Hematopoietic multipotent progenitor cell treated with erythropoietin and hydrocortisone succinate and interleukin-3 and kit ligand, for 6 days (in vitro differentiated cells): ENCODE measurements at places on chromosomes 4 and X.

DNA sequence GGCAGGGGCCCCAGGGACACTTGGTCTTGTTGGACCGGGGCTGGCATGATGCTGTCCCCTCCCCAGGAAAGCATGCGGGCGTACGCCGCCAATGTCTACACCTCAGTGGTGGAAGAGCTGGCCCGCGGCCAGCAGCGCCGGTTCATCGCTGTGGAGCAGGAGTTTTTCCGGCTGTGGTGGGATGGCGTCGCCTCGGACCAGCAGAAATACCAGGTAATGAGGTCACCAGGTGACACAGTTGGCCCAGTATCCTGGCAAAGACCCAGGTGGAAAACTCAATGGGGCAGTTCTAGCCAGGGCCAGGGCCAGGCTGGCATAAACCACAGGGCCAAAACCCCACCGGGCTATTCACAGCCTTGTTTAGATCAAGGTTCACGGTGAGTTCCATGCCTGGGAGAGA lies 1.5 kb downstream of the MAN2B2 start:
- DNase-seq: no peak

GRCh38 chrX:101659601-101660063 lies at the start of gene ARMCX2:
TSS of gene ARMCX2 (minus strand) at chrX:101659850. CDS start at chrX:101657588, 2,262 bp downstream.
- no peak for DNase-seq

- no peak for DNase-seq
Measured at GRCh38 chrX:21973321-21974010, 33.0 kb downstream of the SMS start.

- no peak for DNase-seq
Measured at GRCh38 chr4:14752341-14753046, 249.8 kb upstream of the CPEB2 start.

GRCh38 chrX:22664826-22665225 lies 334.9 kb upstream of the DDX53 start:
- DNase-seq: no peak

- peak; percentile 27 for DNase-seq
Measured at GRCh38 chr4:56871371-56871866, 36.3 kb upstream of the REST start.

DNA sequence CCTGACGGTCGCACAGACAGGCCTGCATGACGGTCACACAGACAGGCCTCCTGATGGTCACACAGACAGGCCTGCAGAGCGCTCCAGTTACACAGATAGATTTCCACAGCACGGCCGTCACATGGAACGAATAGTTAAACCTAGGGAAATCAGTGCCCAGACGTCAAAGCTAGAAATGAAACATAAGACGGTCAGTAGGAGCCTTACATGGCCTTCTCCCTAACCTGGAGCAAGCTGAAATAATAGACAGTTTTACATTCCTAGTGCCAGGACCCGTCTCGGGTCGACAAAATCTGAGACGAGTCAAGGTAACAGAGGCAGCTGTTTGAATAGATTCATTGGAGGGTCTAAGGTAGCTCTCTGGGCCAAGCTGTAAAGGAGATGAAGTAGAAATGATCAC lies 126.9 kb downstream of the MTNR1A start:
- no peak for DNase-seq

- no peak for DNase-seq
Measured at GRCh38 chr4:150039274-150040127, 38.7 kb upstream of the DCLK2 start.

DNA sequence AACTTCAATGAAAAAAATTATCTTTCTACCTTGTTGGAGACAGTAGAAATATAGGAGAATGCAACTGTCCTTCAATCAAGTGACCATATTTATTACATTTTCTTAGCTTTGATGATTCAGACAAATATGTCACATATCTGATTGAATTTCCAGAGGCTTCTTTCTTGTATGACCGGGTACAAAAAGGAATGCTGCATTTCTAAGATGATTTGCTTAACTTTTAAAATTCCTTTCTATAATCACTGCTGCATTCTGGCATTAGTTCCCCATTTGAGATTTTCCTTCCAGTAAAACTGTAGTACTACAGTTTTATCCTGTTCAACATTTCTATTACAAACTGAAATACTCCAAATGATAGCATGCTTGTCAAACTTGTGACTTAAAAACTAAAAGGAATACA lies 5.2 kb downstream of the MFSD8 start:
- DNase-seq: no peak

GRCh38 chrX:100090931-100091330 lies 319.1 kb downstream of the PCDH19 start:
- no peak for DNase-seq

- no peak for DNase-seq
Measured at GRCh38 chr4:94329933-94330332, 12.7 kb downstream of the HPGDS start.

GRCh38 chr4:8132947-8133705 lies 25.5 kb downstream of the ABLIM2 start:
- DNase-seq: no peak

DNA sequence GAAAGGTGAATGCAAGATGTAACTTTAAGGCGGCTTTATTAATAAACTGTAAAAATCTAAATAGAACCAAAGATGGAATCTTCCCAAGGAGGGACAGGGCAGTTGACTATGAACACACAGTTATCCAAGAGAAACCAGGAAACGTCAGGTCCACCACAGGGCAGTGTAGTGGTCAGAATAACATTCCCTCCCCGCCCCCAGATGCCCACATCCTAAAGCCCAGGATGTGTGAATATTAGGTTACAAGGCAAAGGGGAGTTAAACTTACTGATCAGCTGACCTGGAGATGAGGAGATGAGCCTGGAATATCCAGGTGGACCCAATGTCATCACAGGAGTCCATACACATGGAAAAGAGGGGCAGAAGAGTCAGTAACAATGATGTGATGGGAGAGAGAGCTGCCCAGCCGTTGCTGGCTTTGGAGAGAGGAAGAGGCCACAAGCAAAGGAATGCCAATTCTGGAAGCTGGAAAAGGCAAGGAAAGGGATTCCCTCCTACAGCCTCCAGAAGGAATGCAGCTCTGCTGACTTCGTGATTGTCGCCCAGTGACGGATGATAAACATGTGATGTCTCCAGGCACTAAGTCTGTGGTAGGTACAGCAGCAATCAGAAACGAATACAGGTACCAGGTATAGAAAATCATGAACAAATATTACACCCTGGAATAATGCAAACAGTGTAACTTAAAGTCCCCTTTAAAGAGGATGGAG lies 5.2 kb downstream of the SH3KBP1 start:
- no peak for DNase-seq

DNA sequence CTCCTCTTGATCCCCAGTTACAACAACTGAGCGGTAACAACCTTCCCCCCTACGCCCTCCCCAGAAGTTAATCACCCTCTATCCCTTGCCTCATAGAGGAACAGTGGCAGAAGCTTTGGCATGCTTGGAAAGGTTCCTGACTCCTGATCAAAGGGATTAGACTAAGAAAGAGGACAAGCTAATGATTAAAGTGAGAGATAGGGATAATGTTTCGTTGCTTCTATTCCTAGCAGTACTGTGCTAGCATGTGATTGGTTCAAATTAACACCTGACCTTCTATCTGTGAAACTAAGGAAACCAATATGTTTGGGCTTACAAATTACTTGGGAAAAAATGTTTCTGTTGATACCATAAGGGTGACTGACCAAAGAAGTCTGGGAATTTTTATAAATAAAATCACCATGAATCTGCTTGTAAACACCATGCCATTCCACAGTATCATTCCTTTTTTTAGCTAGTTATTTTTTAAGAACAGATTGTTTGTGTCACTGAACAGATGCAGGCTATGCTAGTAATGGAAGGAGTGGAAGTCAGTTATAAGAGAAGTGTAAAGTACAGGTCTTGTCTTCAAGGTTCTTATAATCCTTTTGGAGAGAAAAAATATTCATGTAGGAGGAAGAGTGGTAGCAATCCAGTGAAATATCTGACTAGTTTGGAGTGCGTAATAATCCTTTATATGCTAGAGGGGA lies 11.3 kb upstream of the ATP1B4 start:
- DNase-seq: no peak

GRCh38 chr4:71006203-71006907 lies 12.9 kb downstream of the DCK start:
- DNase-seq: no peak

- no peak for DNase-seq
Measured at GRCh38 chr4:153260553-153261300, 56.5 kb downstream of the TRIM2 start.

- peak; percentile 77 for DNase-seq
Measured at GRCh38 chr4:109729718-109730618, at the start of gene PLA2G12A. TSS of gene PLA2G12A (minus strand) at chr4:109730070. CDS start at chr4:109729809, 261 bp downstream.

DNA sequence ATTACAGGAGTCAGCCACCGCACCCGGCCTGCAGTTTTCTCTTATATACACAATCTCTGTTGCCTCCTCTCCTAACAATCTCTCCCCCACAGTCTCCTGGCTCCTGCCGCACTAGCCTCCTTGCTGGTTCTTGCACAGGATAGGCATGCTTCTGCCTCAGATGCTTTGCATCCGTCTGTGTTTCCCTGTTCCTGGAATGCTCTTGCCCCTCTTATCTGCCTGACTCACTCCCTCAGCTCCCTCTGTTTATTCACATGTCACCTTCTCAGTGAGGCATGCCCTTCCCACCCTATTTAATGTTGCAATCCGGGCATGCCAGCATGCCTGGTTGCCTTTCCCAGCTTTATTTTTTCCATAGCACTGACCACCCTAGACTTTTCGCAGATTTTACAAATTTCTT lies 161.9 kb downstream of the PHF8 start:
- no peak for DNase-seq

- DNase-seq: no peak
Measured at GRCh38 chr4:35942092-35942491, 302.2 kb downstream of the ARAP2 start.

- no peak for DNase-seq
Measured at GRCh38 chr4:128861856-128862518, 52.5 kb downstream of the JADE1 start.

DNA sequence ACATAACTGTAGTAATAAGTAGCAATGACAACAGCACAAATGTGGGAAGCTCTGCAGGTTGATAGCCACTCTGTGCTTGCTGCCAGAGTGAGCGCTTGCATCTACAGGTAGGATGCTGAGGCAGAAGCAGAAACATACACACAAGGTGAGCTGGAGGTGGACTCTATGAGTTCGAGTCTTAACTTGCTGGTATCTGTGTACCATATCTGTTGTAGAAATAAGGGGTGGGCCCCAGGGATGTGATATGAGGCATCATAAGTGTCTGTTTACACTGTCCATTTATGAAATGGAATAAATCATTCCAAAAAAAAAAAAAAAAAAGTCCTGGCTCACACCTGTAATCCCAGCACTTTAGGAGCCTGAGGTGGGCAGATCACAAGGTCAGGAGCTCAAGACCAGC lies 32.8 kb upstream of the EIF4E start:
- DNase-seq: no peak

DNA sequence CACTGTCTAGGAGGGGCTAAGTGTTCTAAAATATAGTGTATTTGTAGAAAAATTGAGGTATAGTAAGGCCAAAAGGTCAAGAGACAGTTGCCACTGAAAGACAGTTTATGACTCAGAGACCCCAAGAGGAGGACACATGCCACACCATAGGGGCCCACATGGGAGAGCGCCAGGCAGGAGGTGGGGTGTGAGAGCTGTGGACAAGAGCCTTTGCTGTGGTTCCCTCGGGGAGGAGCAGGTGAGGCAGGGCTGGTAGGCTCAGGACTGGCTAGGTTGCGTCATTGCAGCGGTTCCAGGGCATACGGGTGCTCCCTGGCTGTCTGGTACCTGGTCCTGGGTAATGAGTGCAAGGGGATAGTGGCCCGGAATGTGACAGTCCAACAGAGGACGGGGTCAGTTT lies 37.6 kb downstream of the CCNQ start:
- no peak for DNase-seq

DNA sequence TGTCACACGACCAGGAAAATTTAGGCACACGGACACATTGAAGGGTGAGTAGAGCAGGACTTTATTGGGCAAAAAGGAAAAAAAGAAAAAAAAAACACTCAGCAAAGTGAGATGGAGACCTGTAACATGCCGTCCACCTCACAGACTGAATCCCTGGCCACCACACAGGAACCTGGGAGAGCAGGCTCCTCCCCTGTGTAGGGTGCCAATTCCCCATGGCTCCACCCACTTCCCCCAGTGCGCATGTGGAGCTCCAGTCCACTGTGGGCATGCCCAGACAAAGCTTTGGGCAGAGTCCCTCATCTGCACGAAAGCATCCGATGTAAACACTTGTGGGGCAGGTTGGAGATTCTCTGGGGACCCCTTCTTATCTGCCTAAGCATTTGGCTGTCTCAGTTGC lies 23.6 kb upstream of the CBR4 start:
- DNase-seq: peak; percentile 17

- no peak for DNase-seq
Measured at GRCh38 chr4:10283761-10284160, 167.2 kb upstream of the WDR1 start.

GRCh38 chr4:180557348-180557747 lies 1685.9 kb upstream of the TENM3 start:
- DNase-seq: peak; percentile 30

DNA sequence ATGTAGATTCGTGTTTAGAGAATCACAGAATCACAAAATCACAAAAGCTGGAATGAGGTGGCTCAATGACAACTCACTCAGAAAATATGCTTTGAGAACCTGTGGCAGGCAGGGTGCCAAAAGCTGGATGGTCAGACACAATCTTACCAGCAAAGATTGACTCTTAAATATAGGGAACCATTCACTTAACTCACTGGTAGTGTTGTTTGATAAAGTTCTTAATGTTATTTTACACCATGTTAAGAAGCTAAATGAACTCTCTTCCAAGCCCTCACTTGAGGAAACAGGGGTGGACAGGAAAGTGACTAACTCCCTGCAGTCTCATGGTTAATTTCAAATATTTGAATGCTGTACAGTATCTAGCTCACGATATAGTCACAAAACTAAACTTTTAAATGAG lies 5.7 kb upstream of the SCOC start:
- no peak for DNase-seq

DNA sequence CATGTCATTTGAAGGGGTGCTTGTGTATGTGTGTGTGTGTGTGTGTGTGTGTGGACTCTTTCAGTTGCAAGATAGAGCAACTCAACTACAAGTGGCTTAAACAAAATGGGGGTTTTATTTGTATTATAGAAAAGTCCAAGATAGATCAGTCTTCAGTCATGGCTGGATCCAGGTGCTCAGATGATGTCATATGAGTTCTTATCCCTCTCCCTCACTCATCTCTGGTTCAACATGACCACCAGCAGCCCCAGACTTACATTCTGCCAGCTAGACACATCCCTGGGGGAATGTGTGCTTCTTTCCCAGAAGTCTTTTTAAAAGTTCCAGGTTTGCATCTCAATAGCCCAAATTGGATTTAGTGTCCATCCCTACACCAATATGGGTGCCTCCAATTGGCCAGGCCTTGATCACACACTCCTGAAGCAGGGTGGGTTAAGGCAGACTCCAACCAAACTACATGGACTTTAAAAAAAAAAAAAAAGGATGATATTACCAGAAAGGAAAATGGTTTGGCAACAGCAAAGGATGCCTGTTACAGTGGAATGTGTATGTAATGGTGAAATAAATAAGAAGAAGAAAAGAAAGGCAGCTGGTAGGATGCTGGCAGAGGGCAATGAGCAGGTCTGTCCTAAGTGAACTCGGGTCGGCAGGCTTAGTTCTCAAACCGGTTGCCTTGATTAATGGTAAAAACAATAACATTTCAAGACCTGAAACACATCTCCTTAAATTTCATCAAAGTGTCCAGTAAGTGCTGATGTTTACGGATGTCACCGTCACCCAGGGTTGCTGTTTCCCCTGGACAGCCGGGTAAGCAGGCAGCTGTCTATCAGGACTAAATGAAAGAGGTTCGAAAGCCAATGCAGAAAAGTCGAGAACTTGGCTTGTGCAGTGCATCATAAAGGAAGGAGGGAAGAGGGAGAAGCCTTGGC lies 107.7 kb downstream of the SMIM20 start:
- no peak for DNase-seq
